ENCODE measurements at places on chromosomes 5 and 9.

GRCh38 chr5:493758-494157 is 30.5 kb downstream of the SLC9A3 start:
- no peak for DNase-seq

- no peak for DNase-seq
These were observed 73.2 kb downstream of the MRPL36 start for GRCh38 chr5:1726469-1726865.

- no peak for DNase-seq
These were observed 119.2 kb downstream of the LPAR1 start for GRCh38 chr9:110919050-110919435.

DNA sequence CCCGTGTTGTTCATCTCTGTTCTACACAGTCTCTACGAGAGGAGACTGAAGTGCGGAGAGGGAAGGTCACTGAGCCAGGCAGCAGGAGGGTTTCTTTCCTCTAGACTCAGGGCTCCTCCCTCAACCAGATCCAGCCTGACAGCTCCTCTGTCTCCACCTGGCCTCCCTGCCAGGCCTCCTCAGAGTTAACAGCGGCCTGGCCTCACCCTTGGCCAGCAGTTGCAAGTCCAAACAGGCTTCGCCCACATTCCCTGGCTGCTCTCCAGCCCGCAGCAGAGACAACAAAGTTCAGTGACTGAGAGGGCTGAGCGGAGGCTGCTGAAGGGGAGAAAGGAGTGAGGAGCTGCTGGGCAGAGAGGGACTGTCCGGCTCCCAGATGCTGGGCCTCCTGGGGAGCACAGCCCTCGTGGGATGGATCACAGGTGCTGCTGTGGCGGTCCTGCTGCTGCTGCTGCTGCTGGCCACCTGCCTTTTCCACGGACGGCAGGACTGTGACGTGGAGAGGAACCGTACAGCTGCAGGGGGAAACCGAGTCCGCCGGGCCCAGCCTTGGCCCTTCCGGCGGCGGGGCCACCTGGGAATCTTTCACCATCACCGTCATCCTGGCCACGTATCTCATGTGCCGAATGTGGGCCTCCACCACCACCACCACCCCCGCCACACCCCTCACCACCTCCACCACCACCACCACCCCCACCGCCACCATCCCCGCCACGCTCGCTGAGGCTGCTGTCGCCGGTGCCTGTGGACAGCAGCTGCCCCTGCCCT is at the start of gene HRCT1:
TSS of gene HRCT1 (plus strand) at position 291 of the 768 bp plus-strand sequence. CDS start at position 377, 86 bp downstream.
- DNase-seq = no peak

- DNase-seq = peak; percentile 69
These were observed 131.8 kb upstream of the ACOT12 start for GRCh38 chr5:81525690-81526089.

- DNase-seq = no peak
These were observed 63.8 kb upstream of the COL15A1 start for GRCh38 chr9:98879963-98880310.

DNA sequence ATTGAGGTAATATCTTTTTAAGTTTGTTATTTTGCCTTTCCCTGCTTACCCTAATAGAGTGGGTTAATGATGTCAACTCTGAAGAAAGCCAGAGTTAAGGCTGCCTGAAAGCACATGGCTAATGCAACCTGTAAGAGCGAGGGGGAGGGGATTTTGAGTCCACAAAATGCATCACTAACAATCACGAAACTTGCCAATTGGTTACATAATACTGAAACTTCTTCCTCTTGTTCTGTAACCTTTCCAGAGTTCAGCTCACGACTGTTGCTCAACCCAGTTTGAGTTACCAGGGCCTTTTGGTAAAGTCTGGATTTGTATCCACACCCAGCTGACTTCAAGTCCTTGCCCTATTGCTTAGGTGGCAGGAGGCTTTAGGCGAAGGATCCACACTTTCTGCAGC is 308.8 kb downstream of the EFNA5 start:
- peak; percentile 97 for DNase-seq

DNA sequence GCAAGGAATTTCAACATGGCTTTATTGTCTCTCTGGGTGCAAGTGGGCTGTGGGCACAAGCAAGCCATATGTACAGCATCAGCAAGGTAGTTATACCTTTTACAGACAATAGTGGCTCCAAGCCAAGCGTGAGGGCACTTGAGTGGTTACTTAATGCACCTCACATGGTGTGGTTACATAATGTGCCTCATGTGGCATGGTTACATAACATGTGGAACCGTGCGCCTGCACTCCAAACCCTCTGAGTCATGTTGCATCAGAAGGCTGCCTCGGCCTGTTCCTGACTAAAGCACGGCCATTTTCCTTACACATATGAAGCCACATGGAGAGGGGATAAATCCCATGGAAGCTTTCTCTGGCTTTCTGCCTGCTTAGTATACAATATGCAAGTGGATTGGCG is 150.9 kb downstream of the OSTF1 start:
- peak; percentile 93 for DNase-seq

DNA sequence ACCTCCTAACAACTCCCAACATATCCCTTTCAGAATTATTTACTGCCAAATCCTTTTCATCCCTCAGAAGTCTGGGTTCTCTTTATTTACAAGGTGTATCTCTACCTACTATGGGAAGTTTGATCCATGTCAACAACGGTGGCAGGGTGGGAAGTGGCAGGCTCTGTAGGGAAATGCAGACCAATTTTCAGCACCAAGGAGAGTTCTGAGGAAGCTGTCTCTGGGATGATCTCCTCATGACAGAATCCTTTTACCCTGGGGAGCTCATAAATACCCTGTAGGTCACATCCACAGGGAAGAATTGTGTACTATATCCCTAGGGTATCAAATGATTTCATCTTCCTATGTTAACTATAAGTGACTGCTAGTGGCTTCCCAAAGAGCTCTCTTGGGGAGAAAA is 107.8 kb upstream of the NEK6 start:
- no peak for DNase-seq

- DNase-seq = peak; percentile 79
These were observed 107.3 kb upstream of the SPIN1 start for GRCh38 chr9:88280816-88281382.

DNA sequence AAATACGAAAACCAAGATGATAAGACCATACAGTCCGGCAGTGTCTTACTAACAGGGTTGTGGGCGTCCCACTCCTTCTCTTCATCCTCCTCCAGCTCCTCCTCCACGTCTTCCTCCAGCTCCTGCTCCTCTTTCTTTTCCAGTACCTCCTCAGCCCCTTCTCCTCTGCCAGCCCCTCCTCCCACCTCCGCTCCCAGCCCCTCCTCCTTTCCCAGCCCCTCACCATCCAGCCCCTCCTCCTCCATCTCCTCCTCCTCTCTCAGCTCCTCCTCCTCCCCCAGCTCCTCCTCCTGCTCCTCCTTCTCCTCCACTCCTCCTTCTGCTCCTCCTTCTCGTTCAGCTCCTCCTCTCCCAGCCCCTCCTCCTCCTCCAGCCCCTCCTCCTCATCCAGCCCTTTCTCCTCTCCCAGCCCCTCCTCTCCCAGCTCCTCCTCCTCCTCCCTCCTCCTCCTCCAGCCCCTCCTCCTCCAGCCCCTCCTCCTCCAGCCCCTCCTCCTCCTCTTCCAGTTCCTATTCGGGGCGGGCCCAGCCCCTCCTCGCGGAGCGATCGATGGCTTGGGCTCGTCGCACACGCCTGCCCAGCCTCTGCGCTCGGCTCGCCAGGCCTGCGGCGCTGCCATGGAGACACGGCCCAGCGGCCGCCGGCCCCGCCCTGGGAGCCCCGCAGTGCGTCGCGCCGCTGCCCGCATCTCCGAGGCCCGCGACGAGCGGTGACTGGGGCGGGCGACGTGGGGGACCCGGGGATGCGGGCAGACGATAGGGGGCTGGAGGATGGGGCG is at the start of gene BRD3OS:
TSS of gene BRD3OS (plus strand) at position 654 of the 778 bp plus-strand sequence. CDS start 1,267 bp downstream, outside the sequence.
- DNase-seq = peak; percentile 95

DNA sequence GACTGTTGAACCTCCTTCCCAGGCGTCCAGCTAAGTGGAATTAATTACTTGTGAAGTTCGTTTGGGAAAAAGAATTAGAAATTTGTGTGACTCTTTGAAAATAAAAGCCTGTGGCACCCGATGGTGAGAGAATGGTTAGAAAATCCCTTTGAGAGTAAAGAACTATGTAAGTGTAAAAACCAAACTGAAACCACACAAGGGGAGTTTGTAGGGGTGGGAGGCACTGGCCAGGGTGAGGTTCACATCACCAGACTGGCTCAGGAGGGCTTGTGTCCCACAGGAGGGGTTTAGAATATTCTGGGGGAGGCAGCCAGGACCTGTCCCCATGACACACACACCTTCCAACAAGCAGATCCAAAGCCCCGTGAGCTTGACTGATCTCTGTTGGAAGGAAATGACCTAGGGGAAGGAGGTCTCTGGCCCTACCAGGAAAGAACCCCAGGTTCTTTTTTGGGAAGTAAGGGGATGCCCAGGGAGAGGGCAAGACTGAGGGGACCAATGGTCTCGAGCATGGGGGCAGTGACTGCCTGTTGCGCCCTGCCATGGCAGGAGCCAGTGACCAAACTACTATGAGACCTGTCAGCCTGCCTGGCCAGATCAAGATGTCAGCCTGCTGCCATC is 4.3 kb downstream of the SPATA24 start:
- no peak for DNase-seq

- no peak for DNase-seq
These were observed 76.4 kb downstream of the PHAX start for GRCh38 chr5:126677121-126677520.

DNA sequence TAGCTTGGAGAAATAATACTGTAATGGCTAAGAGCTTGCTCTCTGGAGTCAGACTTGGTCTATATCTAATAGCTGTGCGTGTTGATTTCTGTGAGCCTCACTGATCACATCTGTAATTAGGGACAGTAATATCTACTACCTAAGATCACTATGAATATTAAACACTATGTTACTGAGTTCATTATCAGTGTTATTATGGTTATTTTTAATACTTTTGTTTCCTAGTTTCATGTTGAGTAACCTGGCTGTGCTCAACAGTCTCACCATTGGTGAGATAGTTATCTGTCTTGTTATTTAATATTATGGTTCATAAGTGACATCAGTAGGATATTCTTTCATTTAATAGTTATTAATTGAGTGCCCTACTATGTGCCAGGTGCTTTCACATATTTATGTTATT is 22.4 kb upstream of the CAVIN4 start:
- DNase-seq = no peak

- DNase-seq = no peak
These were observed 419.7 kb upstream of the BRINP1 start for GRCh38 chr9:119788921-119789320.

- no peak for DNase-seq
These were observed 90.0 kb downstream of the ANXA2R start for GRCh38 chr5:42950116-42950455.

DNA sequence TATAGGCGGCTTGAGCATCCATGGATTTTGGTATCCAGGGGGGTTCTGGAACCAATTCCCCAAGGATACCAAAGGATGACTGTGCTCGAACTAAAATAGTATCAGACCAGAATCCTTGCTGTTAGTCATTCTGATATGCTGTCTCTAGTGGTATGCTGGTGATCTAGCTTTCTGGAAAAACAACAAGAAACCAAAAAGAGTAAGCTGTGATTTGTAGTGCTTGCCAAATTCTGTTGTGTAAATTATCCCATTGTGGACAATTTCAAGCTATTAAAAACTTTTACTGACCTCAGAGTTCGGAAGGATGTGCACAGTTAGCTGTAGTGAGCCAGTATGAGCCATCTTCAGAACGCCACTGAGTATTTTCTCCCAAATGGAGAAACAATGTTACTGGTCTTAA is 99.0 kb upstream of the FBN2 start:
- DNase-seq = no peak

- no peak for DNase-seq
These were observed 183.0 kb downstream of the CETN3 start for GRCh38 chr5:90226433-90227099.

DNA sequence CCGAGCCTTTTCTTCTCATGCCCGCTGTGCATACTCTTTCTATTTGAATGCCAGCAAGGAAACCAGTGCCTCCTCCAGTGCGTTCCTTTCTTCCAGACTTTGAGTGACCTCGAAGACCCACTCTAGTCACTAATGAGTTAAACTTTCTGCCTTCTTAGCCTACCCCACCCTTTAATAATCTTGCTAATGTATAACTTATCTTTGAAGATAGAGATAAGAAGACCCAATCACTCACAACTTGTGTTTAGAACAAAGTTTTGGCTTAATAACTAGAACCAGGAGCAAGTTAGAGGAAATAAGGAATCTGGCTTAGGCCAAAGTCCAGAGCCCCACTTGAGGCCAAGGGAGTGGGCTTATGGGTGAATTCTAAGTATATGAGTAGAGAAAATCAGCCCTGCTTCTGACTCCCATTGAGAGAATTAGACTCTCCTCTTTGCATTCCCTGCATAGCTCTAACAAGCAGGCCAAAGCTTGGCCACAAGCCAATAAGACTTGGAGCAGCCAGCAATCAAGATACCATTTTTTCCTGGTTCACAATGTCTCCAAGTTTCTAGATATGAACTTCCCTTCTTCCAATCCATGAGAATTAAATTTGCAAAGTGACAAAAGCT is 181.5 kb upstream of the PIK3R1 start:
- no peak for DNase-seq

- DNase-seq = no peak
These were observed 6.5 kb downstream of the LRRC26 start for GRCh38 chr9:137163365-137163715.

GRCh38 chr5:144247131-144247530 is 76.5 kb downstream of the KCTD16 start:
- no peak for DNase-seq

DNA sequence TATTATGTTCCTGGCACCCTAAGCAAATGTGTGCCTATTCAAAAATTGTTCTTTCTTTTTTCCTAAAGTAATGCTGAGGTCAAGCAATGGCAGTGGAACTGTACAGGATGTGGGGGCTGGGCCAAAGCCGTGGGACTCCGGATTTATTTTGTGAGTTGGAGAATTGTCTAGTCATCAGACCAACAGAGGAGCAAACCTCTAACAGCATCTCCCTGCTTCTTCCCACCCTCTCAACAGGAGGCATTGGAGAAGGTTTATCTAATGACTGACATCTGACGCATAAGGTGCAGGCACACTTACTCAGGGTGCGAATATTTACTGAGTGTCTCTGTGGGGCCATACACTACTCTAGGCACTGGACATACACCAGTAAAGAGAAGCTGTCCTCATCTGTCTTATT is 38.6 kb downstream of the MARCHF11 start:
- DNase-seq = no peak

DNA sequence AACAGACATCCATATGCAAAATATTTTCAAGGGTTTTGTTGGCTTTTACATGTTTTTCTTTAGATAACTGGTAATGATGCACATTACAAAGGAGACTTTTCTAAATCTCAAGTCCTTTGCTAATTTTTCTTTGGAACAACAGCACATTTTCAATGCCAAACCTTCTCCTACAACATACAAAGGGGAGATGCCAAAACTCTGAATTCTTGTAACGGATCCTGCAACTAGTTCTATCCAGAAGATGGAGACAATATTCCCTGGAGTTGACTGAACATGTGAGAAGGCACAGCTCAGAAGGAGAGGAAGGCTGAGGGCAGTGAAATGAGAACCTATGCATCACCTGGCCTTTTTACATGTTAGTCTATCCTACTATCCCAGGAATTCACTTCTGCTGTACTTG is 21.0 kb downstream of the DNAJA1 start:
- no peak for DNase-seq

DNA sequence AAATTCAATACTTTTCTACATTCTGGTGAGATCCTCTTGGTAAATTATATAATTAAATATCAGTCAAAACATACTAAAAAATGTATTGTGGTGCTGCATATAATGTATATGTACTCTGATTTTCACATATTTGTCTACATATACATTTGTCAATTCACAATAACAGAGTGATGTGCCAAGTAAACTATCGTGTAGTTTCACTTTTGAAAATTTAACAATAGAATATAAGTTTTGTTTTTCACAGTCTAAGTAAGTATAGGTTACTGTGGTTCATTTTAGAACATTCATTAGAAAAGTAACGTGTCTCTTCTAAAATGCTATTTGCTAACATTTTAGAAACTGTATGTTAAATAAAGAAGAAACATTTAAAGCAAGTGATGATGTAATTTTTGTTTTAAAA is 73.6 kb downstream of the NR3C1 start:
- DNase-seq = no peak

All from MV-4-11 (cell line).